ENCODE measurements at places on chromosomes 13 and 19.

- DNase-seq: no peak
Observed at GRCh38 chr19:56066152-56067023, 54.7 kb downstream of the ZNF787 start.

- DNase-seq: no peak
Observed at GRCh38 chr19:4602915-4603314, 36.4 kb upstream of the TNFAIP8L1 start.

- no peak for DNase-seq
Observed at GRCh38 chr19:10862561-10863106, 8.7 kb upstream of the CARM1 start.

GRCh38 chr13:52036037-52036436 lies 11.5 kb downstream of the UTP14C start:
- DNase-seq: no peak

GRCh38 chr13:30774214-30774730 lies 38.9 kb downstream of the ALOX5AP start:
- DNase-seq: no peak

DNA sequence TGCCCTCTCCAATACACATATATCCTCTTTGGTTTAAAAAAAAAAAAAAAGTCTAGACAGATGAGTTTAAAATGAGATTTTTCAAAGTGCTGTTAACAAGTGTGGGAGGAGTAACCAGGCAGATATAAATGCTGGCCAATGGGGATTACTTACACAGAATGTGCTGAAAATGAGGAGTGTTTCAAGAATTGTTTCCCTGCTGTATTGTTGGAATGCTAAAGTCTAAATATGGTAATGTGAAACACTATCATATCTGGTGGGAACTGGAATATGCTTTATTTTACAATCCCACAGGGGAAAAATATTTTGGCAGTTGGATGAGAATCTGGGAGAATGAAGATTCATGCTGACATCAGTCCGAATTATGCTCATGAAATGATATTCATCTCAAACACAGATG lies 250.7 kb downstream of the DCT start:
- DNase-seq: no peak

- no peak for DNase-seq
Observed at GRCh38 chr13:105364191-105364590, 1171.3 kb downstream of the EFNB2 start.

DNA sequence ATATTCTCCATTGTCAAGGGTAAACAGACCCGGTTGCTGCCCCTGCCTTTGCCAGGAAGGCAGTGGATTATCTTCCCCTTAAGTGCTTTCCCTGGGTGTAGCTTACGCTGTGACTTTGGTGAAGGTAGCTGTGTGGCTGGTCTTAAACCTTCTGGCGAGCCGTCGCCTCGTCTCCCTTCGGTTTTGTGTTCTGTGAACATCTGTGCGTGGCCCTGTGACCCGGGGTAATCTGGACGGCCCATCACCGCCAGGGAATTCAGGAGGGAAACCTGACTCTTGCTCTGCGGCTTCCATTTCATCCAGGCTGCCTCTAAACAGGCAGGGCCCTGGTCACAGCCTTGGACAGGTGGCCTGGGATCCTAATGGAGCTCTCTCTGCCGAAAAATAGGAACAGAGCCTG lies 78.7 kb downstream of the SHISA2 start:
- DNase-seq: no peak

GRCh38 chr13:78192716-78193115 lies 274.1 kb upstream of the EDNRB start:
- DNase-seq: no peak

DNA sequence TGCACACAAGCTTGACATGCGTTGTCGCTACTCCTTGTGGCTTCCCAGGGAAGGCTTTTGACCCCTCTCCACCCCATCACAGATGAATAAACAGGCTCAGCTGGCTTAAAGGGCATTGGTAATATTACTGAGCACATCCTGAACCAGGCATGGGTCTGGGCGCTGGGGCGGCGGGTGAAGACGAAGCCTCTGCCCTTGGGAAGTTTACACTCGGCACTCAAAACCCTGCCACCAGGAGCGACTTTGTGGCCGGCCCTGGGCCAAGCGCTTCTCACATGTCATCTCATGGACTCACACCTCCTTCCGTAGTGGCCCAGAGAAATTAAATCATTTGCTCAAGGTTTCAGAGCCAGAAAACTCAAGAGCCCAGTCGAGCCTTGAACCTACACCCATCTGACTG lies 32.6 kb upstream of the ASF1B start:
- DNase-seq: no peak

- no peak for DNase-seq
Observed at GRCh38 chr13:44974056-44974793, 15.0 kb downstream of the NUFIP1 start.

DNA sequence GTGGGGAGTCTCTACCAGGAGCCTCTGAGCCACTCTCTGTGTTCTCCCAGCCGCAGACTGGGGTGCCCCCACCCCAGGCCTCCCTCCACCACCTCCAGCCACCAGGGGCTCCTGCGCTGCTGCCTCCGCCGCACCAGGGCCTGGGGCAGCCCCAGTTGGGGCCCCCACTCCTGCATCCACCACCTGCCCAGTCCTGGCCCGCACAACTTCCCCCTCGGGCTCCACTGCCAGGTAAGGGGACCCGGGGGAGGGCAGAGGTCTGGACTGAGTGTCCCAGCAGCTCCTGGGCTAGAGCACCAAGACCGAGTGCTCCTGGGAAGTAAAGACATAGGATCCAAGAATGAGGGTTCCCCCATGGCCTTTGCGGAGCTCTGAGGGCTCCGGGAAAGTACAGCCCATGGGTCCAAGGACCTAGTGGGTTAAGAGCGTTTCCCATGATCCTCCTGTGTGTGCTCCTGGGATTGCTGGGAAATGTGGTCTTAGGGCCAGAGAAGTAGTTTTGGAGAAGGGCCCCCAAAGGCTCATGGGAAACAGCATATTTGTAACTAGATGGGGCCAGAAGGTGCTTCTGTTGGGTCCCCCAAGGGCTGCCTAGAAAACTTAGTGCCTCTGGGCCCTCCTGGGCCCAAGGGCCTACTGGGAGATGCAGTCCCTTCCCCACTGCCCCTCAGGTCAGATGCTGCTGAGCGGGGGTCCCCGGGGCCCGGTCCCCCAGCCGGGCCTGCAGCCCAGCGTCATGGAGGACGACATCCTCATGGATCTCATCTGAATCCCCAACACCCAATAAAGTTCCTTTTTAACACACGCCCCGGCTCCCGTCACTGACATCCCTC lies 14.6 kb upstream of the PTOV1 start:
- no peak for DNase-seq

DNA sequence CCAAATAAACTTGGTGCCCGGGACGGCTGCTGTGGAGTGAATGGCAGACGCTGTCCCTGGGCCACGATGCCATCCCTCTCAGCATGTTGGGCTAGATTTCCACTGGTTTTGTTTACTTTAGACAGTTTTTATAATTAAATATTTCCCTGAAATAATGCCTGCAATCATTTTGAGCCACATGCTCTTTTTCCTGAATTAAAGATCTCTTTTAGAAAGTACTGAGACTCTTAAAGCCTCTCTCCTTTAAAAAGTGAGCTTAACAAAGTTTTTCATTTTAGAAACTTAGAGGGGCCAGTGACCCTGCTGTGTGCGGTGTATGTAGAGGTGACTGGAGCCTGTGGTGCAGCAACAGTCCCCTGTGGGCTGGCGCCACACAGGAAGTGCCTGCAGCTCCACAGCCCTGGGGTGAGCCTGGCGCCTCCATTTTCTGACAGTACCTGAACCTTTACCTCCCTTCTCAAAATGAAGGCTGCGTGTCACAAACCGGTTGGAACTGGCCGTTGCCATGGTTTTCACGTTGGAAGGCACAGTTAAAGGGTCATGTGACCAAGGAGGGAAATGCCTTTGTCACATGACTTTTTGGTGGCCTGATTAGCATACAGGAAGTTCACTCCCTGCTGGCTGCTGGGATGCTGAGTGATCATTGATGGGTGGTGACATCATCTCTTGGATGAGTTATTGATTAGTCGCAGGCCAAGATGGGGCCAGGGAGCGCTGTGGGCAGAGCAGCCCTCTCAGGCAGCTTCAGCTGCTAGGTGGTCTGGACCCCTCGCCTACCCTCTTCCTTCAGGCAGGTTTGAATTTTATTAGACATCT lies 26.3 kb downstream of the TSSK6 start:
- DNase-seq: peak; percentile 82

DNA sequence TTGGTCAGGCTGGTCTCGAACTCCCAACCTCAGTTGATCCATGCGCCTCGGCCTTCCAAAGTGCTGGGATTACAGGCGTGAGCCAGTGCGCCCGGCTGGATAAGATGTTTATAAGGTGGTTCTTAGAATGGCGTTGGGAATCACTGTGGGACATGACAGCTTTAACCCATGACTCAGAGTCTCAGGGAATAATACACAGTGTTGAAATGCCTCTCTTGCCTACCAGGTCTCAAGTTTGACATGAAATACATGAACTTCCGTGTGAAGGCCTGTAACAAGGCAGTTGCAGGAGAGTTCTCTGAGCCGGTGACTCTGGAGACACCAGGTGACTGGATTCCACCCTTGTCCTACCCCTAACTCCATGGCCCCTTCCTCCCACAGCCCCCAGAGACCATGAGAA lies 12.6 kb downstream of the FSD1 start:
- no peak for DNase-seq

DNA sequence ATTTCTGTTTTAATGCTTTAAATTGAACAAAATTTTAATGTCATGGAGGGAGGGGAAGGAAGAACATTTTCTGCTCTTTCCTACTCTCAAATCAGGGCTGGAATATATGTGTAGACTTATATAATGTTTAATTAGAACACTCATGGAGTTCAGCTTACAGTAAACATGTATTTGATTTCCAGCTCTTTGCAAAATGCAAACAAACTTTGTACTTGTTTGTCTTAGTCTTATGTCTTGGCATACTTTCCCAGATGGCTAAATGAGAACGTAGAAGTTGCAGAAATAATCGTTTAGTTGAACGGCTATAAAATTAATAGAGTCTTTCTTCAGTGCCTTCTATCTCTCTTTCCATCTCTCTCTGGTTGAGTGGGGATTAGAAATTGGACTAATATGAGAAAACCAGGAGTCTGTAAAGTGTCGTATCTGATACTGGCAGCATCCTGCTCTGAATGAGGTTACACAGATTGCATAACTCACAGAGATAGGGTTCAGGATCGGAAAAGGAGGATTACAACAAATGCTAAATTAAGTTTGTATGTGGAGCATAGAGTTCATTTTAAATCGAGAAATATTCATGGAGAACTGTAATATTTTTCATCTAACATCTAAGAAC lies 82.3 kb downstream of the FGF9 start:
- DNase-seq: no peak

GRCh38 chr13:61725806-61726205 lies 310.2 kb upstream of the PCDH20 start:
- no peak for DNase-seq

DNA sequence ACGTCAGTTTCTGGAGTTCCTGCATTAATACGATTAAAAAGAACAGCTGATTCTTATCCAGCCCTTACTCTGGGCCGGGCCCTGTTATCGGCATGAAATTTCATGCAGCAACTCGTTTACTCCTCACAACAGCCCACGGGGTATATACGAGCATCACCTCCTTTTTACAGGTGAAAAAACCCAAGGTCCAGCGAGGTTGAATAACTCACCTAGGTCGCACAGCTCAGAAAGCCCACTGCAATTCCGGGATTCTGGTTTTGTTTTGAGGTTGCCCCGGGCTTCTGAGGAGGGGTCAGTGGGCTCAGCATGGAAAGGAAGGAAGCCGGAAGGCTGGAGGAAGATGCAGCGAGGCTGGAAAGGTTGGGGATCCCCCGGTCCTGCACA lies 577 bp upstream of the ACP7 start:
- DNase-seq: no peak

DNA sequence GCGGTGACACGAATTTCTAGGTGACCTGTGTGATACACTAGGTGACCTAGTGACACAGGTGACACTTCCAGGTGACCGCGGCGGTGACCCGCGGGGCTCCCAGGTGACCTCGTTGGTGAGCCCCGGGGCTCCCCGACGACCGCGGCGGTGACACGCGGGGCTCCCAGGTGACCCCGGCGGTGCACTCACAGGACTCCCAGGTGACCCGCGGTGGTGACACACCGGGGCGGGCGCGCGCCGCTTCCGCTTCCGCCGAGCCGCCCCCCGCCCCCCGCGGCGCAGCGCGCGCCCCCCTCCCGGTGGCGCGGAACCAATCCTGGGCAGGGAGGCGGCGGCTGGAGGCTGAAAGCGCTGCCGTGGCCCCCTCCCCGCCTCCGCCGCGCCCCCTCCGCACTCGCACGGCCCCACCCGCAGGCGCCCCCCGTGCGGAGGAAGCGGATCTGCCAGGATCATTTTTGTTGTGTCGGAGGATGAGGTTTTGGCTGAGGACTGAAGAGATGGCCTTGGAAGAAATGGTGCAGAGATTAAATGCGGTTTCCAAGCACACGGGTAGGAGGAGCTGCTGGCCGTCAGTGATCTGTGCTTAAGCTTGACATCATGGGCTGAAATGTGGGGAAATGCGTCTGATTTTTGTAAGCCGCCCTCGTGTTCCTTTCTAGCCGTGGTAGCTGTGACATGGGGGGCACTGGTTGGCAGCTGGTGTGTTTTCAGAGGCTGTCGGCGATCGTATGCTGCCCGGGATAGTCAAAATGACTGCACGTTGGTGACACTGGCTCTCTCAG lies at the start of gene MCF2L:
TSS of gene MCF2L (plus strand) at position 305 of the 782 bp plus-strand sequence. CDS start at position 471, 166 bp downstream.
- DNase-seq: no peak

- DNase-seq: no peak
Observed at GRCh38 chr19:42420055-42420544, 7.1 kb downstream of the LIPE start.

GRCh38 chr13:76425935-76426334 lies 460.3 kb downstream of the KCTD12 start:
- no peak for DNase-seq

- no peak for DNase-seq
Observed at GRCh38 chr19:15976836-15977689, 28.3 kb downstream of the OR10H4 start.

DNA sequence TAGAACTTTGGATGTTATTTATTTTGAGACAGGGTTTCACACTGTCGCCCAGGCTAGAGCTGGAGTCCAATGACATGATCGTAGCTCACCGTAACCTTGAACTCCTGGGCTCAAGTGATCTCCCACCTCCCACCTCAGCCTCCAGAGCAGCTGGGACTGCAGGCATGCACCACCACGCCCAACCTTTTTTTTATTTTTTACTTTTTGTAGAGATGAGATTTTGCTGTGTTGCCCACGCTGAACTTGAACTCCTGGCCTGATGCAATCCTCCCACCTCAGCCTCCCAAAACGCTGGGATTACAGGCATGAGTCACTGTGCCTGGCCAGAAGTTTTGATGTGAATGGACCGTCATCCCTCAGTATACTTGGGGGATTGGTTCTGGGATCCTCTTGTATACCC lies 13.7 kb downstream of the ANKRD27 start:
- DNase-seq: no peak

GRCh38 chr19:16338470-16339360 lies 14.1 kb downstream of the KLF2 start:
- DNase-seq: peak; percentile 62

Measured in T1000 (cell line).